ENCODE measurements at places on chromosomes 6 and 20.

DNA sequence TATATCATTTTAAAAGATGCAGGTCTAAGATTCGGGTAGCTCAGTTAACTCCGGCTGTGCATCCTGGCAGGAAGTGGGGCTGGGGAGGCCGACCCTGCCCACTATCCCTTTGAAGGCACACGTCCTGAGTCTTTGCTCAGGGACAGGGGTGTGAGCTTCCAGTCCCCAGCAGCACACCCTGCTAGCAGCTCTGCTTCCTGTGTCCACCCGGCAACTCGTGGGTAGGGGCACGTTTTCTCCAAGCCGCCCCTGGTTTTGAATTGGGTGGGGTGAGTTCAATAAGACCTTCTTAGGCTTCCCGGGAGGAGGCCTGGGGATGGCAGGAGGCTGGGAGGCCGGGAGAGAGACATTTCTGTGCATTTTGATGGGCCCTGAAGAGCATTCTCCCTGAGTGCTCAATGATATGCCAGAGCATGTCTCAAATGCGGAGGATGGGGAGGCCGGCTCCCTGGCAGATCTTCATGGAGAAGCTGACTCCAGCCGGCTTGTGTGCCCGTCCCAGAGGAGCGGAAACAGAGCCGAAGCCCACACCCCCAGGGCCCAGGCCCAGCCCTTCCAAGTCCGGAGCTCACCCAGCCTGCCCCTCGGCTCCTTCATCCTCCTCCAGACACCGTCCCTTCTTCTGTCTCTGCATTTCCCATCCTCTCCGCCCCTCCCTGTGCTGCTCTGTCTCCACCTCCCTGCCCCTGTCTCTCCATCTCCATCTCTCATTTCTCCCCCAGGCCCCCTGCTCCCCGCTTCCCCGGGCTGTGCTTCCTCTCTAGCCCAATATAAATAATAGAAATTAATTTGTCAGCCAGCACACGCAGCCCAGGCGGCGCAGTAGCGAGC lies 36.3 kb upstream of the ZFAND3 start:
- DNase-seq: no peak

- DNase-seq: no peak
Observed at GRCh38 chr6:1227600-1227934, 84.3 kb upstream of the FOXQ1 start.

DNA sequence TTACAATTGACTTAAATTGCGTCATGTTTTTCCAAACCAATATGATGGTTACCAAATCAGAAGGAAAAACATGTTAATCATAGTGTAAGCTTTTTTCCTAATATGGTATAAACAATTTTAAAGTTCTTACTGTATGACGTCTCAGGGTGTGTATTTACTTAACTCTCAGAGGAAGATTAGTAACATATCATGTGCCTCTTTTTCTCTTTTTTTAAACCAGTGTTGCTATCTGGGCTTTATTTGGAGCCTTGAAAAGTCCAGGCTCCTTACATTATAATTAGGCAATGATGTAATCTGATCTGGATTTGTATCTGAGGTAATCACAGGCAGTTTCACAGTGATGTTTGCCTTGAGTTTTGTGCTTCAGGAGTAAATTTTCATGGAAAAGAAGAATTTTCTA lies 20.4 kb upstream of the RAB23 start:
- peak; percentile 69 for DNase-seq

DNA sequence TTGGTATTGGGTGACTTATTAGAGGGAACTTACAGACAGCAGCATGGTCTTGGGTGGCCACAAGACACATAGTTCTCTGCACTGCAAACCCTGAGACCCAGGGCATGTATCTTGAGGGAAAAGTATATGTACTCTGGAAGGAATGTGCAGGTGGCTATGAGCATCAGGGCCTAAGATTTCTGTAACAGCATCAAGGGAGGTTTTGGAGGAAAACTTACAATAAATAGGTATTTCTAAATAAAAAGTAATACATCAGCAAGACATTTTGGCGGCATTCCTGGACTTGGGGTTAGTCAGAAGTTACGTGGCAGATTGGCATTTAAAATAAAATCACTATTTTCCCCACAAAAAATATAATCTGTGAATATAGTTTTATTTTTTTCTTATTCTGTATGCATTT lies 8.0 kb upstream of the STX7 start:
- DNase-seq: peak; percentile 28

DNA sequence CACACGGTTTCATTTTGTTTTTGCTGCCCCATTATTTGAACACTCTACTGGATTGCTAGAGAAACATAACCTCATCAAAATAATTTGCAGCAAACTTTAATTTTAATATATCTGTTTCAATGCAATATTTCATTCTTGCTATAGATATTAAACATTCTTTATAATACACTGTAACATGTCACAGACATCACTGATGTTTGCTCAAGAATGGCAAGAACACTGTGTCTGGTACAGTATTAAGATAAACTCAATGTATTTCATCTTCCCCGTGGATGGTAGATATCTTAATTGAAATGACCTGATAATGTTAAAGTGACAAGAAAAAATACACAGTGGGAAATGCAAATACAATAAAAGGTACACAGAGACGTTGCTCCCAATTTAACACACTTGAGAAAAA lies 86.0 kb downstream of the PTCHD4 start:
- no peak for DNase-seq

DNA sequence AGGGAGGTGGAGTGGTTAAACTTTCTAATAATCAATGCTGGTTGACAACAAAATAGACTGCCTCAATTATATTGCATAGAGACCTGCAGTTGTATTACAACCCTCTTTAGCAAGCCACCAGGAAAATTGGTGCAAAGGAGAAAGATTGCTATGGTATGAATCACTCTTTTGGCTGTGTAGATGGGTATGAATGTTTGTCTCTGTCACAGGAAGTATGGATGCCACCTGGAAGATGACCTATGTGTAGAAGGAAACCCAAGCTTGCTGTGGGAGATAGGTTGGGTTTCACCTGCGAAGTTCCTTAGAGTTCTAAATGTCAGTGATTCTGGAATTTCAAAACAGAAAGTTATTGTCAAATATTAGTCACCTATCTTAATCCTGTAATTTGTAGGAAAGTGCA lies 134.6 kb downstream of the SOBP start:
- DNase-seq: no peak

DNA sequence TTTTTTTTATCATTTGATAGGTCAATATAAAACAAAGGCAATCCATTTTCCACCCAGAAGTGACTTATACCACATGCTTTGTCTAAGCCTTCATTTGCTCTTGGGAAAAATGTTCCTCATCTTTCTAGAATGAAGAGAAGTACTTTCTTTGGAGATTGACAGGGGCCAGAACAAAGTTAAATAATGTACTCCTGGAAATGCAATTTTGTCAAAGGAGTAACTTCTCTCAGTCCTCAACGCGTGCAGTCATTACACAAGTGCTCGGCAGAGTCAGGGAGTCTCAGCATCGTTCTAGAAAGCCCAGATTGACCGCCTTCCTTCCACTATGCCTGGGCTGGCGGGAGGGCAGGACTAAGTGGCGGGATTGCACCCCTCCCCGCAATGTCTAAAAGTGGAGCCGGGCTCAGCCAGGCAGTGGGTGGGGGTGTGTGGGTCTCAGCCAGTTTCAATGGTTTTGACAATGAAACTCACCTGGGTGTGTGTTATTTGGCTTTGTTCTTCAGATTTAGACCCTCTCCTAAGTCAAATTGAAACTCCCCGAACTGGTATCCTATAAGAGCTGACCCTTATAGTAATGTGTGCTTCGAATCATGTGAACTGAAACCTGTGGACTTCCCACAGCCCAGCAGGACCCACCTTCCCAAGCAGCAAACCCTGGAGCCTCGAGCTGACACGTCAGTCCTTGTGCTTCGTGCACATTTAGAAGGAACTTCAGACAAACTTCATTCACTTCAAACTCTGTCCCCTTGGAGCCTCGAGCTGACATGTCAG lies 63.2 kb upstream of the DUSP22 start:
- DNase-seq: no peak

- DNase-seq: no peak
Observed at GRCh38 chr6:49003348-49003747, 459.7 kb downstream of the MMUT start.

GRCh38 chr6:30184417-30185031 lies 21.2 kb downstream of the TRIM15 start:
- no peak for DNase-seq

- no peak for DNase-seq
Observed at GRCh38 chr6:38938741-38939140, 109.8 kb upstream of the GLP1R start.

DNA sequence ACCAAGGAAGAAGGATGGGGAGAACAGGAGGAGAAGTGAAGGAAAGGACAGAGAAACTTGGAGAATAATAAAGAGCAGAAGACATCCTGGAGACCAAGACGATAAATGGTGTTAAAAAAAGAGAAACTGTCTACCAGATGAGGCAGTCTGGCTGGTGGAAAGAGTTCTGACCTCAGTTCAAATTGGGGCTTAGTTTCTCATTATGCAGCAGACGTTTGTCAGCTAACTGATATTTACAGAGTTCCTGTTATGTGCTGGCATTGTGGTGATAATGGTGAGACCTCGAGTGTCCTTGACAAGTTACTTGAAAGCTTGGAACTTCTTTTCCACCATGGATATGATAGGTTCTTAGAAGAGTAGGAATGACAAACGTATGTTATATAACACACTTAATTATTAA lies 142.7 kb downstream of the LRRC1 start:
- DNase-seq: no peak

DNA sequence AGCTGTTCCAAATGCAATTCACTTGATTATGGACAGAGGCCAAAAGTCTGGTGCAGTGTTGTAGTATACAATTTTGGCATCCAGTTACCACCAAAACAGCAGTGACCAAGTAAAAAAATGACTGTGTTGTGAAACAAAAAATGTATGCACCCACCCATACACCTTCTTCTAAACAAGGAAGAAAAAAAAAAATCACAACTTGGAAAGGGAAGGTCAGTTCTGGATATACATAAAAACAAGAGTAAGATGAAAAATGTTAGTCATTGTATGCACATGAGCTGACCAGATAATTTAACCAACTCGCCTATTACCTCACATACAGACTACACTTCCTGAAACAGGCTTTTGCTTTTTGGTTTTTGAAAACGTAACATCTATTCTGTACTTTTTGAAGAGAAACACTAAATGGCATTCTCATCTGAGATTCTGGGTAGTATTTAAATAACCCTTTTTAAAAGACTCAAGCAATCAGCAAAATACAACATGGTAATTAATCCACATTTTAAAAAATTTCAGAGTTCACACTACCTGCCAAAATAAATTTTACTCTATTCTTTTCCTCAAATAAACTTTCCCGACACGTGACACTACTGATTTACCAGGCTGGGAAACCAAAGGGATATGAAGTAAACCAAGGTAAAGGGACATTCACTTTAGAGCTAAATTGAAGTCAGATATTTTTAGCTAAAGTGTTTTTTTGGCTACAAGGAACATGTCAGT lies 141.6 kb upstream of the SHLD1 start:
- no peak for DNase-seq

DNA sequence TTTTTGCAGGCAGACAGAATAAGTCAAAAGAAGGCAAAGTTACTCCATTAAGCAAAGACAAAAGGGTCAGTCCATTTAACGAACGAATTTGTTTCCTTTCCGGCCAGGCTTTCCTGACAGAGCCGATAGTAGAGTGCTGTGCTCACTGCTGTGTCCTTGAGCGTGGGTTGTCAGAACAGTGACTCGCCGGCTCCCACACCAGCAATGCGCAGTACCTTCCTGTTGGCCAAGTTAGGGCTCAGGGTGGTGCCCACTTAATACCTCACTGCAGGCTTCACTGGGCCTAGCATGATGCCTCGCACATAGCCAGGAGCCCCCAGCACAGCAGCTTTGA lies 294.7 kb downstream of the FOXC1 start:
- DNase-seq: no peak

GRCh38 chr20:57272883-57273535 lies 6.6 kb upstream of the BMP7 start:
- no peak for DNase-seq

GRCh38 chr6:135423649-135424128 lies 73.9 kb downstream of the AHI1 start:
- DNase-seq: peak; percentile 13

GRCh38 chr20:46285072-46285471 lies 23.2 kb downstream of the CDH22 start:
- DNase-seq: no peak

DNA sequence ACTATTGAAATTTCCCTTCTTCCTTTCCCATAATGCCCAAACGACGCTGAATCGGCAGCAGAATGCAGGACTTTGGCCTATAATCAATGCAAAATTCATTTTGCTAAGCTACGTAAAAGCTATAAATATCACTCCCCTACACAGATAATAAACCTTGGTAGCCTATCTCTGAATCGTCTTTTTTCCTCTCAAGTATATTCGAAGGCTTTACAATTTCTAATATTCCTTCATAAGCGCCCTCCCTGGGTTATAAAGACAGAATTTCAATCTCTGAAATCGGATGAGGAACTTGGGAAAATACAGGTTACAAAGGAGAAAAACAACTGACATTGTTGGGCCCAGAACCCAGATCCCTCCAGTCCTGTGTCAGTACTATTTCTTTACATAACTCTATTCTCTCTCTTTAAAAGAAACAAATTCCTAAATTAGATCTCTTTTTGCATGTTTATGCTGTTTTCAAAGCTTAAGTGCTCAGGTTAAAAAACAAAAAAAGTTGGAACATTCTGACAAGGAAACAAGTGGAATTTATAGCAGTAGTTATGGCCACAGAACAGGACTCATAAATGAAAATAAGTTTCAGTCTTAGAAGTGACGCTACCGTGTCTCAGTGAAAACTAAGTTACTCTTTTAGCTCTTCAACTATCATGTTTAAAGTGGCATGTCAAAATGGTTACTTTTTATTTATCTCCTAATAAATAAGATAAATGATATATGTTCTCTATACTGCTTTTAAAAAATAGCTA lies 84.5 kb downstream of the SESN1 start:
- no peak for DNase-seq

- no peak for DNase-seq
Observed at GRCh38 chr6:38933426-38933825, 115.2 kb upstream of the GLP1R start.
